CD4-positive, alpha-beta T cell (primary cell): ENCODE measurements at places on chromosomes 3 and 15.

DNA sequence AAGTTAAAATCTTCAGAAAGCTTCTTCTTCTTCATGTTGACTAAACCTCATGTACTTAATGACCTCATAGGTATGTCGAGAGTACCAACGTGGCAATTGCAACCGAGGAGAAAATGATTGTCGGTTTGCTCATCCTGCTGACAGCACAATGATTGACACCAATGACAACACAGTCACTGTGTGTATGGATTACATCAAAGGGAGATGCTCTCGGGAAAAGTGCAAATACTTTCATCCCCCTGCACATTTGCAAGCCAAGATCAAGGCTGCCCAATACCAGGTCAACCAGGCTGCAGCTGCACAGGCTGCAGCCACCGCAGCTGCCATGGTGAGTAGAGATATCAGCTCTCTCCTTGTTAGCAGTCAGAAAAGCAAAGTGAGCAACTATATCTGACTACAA, 176.5 kb downstream of the MBNL1 start:
- DNase-seq, result no peak

DNA sequence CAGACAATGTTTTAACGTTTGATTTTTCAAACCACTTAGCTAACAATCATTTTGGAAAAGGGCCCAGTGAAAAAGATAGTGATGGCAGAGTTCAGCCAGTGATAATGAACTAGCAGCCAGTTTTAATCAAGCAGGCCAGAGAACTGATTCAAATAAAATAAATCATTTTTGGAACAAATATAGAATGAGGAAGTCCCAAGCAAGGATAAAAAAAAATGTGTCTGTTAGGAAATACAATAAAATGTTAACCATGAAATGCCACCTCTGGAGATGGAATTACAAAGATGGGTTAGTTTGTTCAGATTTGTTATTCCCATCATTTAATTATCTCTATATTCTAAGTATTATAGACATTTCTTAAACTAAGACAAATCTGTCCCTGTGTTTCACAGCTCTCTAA, 1.1 kb downstream of the HERC1 start:
- DNase-seq, result no peak

GRCh38 chr15:82530606-82531379, 9.5 kb downstream of the RPS17 start:
- DNase-seq, result peak; percentile 78

GRCh38 chr3:108528459-108529252, 18.3 kb upstream of the MYH15 start:
- DNase-seq, result no peak

DNA sequence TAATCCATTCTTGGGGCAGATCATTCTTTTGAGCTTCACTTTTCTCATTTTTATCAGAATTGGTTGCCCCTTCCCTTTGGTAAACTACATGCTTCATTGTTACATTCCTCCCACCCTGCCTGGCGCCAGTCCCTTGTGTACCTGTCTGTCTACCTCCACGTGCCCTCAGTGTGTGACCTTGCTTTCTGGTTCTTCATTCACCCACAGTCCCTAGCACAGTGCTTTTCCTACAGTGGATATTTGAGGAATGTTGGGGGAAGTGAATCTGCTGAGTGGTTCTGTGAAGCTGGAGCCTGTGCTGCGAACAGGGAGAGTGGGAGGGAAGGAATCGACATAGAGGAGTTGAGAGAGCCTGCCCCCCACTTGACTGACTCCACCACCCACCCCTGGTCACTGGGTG, 23.4 kb downstream of the GPD1L start:
- no peak for DNase-seq
